ENCODE measurements at places on chromosomes 12 and 14. TPM values are rescaled to one million over a fixed set of nuclear protein-coding genes. Genes with fewer than 3 reads are reported as not detected.

GRCh38 chr14:92670160-92670559 is 78.3 kb downstream of the LGMN start:
- H3K27ac ChIP-seq = no peak overlapping the region
- no peaks in the 10 kb centered on the region for H3K27me3 ChIP-seq
- H3K4me1 ChIP-seq = peaks cover 7% of the 10 kb centered on the region
- peaks cover 39% of the 10 kb centered on the region for H3K36me3 ChIP-seq

DNA sequence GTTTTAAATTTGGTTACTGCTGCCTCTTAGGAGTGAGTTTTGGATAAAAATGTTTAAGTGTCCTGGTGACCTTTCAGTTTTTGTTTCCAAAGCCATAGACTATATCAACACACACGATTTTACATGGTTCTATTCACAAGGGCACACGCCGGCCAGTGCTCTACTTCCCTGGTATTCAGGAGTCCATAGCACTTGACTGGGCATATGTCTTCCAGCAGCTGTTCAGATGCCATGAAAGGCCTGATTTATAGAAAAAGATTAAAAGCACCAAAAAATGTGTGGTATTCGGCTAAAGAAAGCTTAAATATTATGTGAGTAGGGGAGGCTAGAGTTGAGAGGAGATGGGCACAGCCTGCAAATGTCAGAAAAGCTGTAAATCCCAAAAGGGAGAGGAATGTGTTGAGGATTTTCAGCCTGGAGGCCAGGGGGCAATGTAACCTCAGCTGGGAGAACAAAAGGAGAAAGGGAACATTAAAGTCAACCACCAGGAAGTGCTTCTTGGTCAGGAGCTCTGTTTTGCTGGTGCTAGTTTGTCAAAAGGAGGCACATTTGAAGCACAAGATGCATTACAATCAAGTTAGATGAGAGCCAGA is 478.4 kb downstream of the RAD51B start:
- no peaks in the 10 kb centered on the region for H3K36me3 ChIP-seq
- no peak for DNase-seq
- no peak overlapping the region for H3K27ac ChIP-seq
- H3K27me3 ChIP-seq = no peaks in the 10 kb centered on the region

- H3K27me3 ChIP-seq = no peaks in the 10 kb centered on the region
- DNase-seq = no peak
- peaks cover 13% of the 10 kb centered on the region for H3K4me1 ChIP-seq
- H3K36me3 ChIP-seq = no peaks in the 10 kb centered on the region
Observed at GRCh38 chr12:104609445-104609844, 152.7 kb downstream of the CHST11 start.

Gene VRTN
- total RNA-seq = not detected

Gene SIX4
- 1.7 TPM for total RNA-seq

All from esophagus muscularis mucosa (tissue), 4 donors.